ENCODE measurements at places on chromosomes 7 and 10. TPM values are rescaled to one million over a fixed set of nuclear protein-coding genes. Genes with fewer than 3 reads are reported as not detected.

Gene CDCA7L
- 58.2 TPM for total RNA-seq

Gene JAZF1
- total RNA-seq, result 45.1 TPM

Gene ACBD7
- total RNA-seq, result 8.1 TPM

Gene BTBD16
- total RNA-seq, result not detected

Gene RAPGEF5
- 77.0 TPM for total RNA-seq

Gene FAM131B
- total RNA-seq, result 99.5 TPM

Gene RSU1
- total RNA-seq, result 30.7 TPM

Gene DDC
- total RNA-seq, result not detected

Gene MCMBP
- 59.5 TPM for total RNA-seq

Gene OGDHL
- 7.5 TPM for total RNA-seq

Gene CCDC136
- 141 TPM for total RNA-seq

Gene GHRHR
- not detected for total RNA-seq

Gene LRIT2
- total RNA-seq, result not detected

Gene NEUROG3
- not detected for total RNA-seq

Gene C7orf33
- not detected for total RNA-seq

Gene UPK3B
- total RNA-seq, result 0.63 TPM

Gene PHKG1
- total RNA-seq, result 4.4 TPM

Gene HABP2
- total RNA-seq, result not detected

Gene SFRP5
- total RNA-seq, result 0.94 TPM

Gene CREB3L2
- 1.9 TPM for total RNA-seq

Gene GATA3
- total RNA-seq, result not detected

Gene OR13A1
- total RNA-seq, result 0.63 TPM

Gene CABCOCO1
- 1.6 TPM for total RNA-seq

Gene ENKUR
- 4.4 TPM for total RNA-seq

All from parietal lobe (tissue), 2 donors.